ENCODE measurements at places on chromosomes 5 and 9.

- DNase-seq: no peak
Measured at GRCh38 chr9:21715408-21715807, 87.0 kb upstream of the MTAP start.

GRCh38 chr9:107486674-107487520 lies 2.7 kb downstream of the KLF4 start:
- no peak for DNase-seq

DNA sequence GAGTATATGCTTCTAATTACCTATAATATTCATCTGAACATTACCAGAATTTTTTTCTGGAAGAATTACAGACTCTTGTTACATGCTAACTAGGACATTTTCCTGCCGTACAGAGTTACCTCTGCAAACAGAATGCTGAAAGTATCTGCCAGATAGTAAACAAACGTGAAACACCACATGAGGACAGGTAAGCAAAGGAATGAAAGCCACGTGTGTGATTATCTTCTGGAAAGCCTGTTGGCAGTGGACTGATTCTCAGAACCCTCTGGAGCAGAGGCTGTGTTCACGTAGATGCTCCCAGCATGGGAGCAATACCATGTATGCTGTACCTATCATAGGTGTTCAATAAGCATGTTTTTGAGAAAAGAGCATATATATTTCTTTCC lies 472.6 kb downstream of the ENC1 start:
- DNase-seq: no peak

DNA sequence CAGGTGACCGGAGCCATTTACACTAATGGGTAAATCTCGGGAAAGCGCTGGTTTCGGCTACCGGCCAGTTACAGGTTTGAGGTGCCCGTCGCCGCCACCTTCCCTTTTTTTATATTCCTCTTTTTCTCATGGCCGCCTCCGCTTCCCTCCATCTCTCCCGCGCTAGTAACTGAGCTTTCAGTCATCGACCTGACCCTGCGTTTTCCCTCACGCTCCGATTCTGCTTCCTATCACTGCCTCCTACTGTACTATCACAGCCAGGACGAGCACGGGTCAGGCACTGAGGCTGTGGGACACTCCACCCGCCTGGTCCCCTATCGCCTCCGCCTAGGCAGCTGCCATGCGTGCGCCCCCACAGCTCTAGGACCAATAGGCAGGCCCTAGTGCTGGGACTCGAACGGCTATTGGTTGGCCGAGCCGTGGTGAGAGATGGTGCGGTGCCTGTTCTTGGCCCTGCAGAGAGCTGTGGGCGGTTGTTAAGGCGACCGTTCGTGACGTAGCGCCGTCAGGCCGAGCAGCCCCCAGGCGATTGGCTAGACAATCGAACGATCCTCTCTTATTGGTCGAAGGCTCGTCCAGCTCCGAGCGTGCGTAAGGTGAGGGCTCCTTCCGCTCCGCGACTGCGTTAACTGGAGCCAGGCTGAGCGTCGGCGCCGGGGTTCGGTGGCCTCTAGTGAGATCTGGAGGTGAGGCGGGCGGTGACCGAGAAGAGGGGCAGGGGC lies at the start of gene HMGCR:
Gene HMGCR (plus strand): TSS at position 606 of the 722 bp plus-strand sequence. CDS start 5,386 bp downstream, outside the sequence.
- DNase-seq: peak; percentile 98

Measured in inflammatory macrophage treated with lipopolysaccharide for 1 hour (primary cell).